ENCODE measurements at places on chromosomes 5 and 9. TPM values are rescaled to one million over a fixed set of nuclear protein-coding genes. Genes with fewer than 3 reads are reported as not detected.

DNA sequence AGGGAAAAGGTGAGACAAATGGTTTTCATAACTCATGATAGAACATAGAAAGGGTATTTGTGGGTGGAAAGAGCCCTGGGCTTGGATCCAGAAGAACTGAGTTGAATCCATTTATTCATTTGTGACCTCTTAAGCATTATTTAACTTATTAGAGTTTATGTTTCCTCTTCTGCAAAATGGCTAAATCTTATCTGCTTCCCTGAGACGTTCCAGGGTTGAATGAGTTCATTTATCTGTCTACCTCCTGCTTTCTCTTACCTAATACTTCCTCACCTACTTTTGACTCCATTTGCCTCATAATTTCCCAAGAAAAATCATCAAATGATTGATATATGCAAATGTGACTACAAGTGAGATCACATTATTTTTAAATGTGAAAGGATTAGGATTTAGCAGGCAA lies 152.7 kb upstream of the GAS1 start:
- H3K27me3 ChIP-seq = peaks cover 7% of the 10 kb centered on the region
- DNase-seq = no peak
- H3K27ac ChIP-seq = no peak overlapping the region
- H3K36me3 ChIP-seq = no peaks in the 10 kb centered on the region
- H3K4me1 ChIP-seq = no peaks in the 10 kb centered on the region
- H3K4me3 ChIP-seq = no peak overlapping the region

DNA sequence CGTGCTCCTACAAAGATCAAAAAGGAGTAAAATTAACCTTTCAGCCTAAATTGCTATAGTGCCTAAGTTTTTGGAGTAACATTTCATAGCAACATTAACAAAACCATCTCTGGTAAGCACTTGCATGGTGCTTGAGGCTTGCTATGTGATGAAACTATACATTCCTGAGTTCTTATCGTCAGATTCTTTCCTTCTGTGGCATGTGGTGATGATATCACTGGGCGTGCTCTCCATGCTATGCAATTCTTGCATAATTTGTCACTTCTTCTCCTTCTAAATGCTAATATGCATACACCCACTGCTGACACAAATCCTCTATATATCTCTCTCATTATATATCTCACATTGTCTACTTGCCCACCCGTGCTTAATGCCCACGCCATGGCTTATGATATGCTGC lies 2019.9 kb downstream of the MAT2B start:
- no peaks in the 10 kb centered on the region for H3K36me3 ChIP-seq
- no peak overlapping the region for H3K27ac ChIP-seq
- DNase-seq = no peak
- no peak overlapping the region for H3K4me3 ChIP-seq
- H3K4me1 ChIP-seq = no peaks in the 10 kb centered on the region
- H3K27me3 ChIP-seq = no peaks in the 10 kb centered on the region

DNA sequence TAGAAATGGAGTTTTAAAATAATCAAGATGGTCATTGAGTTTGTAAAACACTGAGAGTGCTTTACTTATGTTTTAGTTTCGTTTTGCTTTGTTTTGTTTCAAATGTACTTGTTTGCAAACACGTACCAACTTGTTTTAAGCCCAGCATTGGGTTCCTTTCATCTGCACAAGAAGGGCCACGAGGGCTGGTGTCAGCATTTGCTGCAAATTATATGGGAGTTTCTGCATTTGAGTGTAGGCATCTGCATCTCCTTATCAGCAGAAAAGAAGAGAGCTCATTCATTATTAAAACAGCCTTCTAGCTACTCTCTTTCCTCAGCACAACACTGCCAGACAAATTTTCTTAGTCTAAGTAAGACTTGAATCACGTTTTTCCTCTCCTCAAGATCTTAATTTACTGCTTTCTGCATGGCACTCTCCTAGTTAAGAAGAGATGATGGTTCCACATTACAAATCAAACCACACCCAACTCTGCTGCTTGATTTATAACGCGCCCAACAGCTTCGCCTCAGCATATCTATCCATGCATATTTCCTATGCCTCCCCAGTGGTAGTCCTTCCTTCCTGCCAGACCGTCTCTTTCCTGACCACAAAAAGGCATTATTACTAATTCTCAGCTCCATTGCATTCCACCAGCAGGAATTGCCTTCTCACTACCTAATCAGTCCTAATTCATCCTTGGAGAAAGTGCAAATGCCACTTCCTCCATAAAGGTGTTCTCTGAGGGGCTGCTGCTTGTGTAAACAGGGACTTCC lies 95.2 kb upstream of the CAST start:
- H3K36me3 ChIP-seq = no peaks in the 10 kb centered on the region
- no peak for DNase-seq
- H3K4me1 ChIP-seq = peaks cover 17% of the 10 kb centered on the region

DNA sequence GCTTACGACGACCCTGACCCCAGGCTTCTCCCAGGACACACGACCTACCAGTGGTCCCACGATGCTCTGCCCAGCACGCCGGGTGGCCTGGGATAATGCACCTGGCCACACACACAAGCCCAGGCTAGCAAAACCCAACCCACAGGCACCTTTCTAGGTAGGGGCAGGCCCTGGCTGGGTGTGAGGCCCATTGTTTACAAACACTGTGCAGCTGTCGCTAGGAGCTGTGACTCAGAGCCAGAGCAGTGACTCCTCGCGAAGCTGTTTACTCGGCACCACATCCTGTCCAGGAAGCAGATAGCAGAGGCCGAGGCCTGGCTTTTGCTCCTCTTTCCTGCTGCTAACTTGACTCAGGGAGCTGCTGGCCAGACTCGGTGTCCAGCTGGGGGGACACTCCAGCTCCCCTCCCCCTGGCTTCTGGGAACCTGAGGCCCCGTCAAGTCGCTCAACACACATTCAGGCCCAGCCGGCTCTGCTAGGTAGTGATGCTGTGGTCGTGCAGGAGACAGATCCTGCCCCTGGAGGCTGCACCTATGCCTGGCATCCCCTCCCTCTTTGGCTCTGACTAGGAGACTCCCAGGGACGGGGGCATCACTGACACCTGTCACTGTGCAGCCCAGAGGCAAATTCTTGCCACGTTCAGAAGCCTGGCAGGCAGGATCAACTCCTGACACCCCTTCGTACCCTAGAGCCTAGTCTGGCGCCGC lies 12.8 kb upstream of the RALGDS start:
- peaks cover 78% of the 10 kb centered on the region for H3K4me1 ChIP-seq
- no peaks in the 10 kb centered on the region for H3K27me3 ChIP-seq
- peak; percentile 96 for DNase-seq

- no peaks in the 10 kb centered on the region for H3K36me3 ChIP-seq
- H3K4me3 ChIP-seq = no peak overlapping the region
- H3K27me3 ChIP-seq = no peaks in the 10 kb centered on the region
- no peaks in the 10 kb centered on the region for H3K4me1 ChIP-seq
- H3K27ac ChIP-seq = no peak overlapping the region
- DNase-seq = no peak
Observed at GRCh38 chr5:53167836-53168235, 58.3 kb upstream of the MOCS2 start.

DNA sequence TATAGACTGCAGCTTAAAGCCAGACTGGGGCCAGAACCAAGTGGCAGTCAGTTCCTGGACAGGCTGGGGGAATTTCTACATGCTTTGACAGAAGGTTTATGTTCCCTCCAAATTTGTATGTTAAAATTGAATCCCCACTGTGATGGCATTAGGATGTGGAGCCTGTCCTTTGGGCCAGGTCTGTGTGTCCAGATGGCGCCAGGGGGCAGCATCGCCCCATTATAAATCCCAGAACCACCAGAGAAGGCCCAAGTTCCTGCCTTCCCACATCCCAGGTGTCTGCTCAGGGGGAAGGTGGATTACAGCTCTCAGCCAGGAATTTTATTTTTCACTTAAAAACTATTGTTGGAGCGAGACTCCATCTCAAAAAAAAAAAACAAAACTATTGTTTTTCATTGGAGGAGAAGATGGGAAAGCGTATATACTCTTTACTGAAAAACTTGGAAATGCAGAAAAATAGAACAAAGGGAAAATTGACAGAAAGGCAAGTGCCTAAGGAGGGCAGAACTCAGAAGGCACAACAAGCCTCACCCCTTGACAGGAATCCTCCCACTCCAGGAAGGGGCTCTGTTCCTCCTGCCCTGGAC lies 5.0 kb downstream of the IL3 start:
- no peaks in the 10 kb centered on the region for H3K27me3 ChIP-seq
- no peak overlapping the region for H3K27ac ChIP-seq
- peaks cover 24% of the 10 kb centered on the region for H3K4me1 ChIP-seq
- peak; percentile 74 for DNase-seq
- no peaks in the 10 kb centered on the region for H3K36me3 ChIP-seq

GRCh38 chr5:35185518-35185917 lies 44.8 kb downstream of the PRLR start:
- peaks cover 7% of the 10 kb centered on the region for H3K27me3 ChIP-seq
- no peaks in the 10 kb centered on the region for H3K36me3 ChIP-seq
- H3K27ac ChIP-seq = no peak overlapping the region
- DNase-seq = no peak
- H3K4me1 ChIP-seq = no peaks in the 10 kb centered on the region
- H3K4me3 ChIP-seq = no peak overlapping the region

- peak overlapping the region; percentile 92 for H3K27ac ChIP-seq
- peaks cover 16% of the 10 kb centered on the region for H3K36me3 ChIP-seq
- DNase-seq = peak; percentile 93
Observed at GRCh38 chr5:175652741-175653663, 4.9 kb upstream of the HRH2 start.

DNA sequence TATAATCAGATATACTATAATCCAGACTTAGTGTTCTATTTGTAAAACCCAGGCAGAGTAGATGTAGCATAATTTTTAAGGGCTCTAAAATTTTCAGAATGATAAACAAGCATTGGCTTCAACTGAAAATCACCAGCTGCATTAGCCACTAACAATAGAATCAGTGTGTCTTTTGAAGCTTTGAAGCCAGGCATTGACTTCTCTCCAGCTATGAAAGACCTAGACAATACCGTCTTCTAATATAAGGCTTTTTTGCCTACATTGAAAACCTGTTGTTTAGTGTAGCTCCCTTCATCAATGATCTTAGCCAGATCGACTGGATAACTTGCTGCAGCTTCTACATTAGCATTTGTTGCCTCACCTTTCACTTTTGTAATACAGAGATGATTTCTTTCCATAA lies 1877.3 kb upstream of the ACO1 start:
- H3K27me3 ChIP-seq = no peaks in the 10 kb centered on the region
- no peak overlapping the region for H3K4me3 ChIP-seq
- H3K27ac ChIP-seq = no peak overlapping the region
- H3K36me3 ChIP-seq = no peaks in the 10 kb centered on the region
- no peaks in the 10 kb centered on the region for H3K4me1 ChIP-seq
- no peak for DNase-seq

DNA sequence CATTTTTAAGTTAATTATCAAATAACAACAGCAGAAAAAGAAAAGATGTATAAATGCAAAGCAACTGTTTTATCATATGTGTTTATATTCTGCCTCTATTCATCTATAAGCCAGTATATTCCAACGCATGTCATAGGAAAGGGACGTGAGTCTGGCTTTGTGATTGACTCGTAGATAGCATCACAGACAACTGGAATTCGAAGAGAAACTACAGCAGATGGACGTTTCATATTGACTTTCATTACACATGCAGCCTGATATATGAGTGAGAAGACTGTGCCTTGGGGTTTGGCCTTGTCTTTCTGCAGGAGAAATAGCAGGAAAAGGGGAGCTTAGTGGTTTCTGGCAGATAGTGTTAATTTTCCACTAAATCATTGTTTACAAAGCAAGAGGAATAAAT lies 1111.9 kb downstream of the MAT2B start:
- no peak for DNase-seq
- H3K27me3 ChIP-seq = no peaks in the 10 kb centered on the region
- no peaks in the 10 kb centered on the region for H3K36me3 ChIP-seq
- H3K27ac ChIP-seq = no peak overlapping the region
- no peaks in the 10 kb centered on the region for H3K4me1 ChIP-seq

GRCh38 chr5:19125956-19126713 lies 861.9 kb downstream of the CDH18 start:
- no peaks in the 10 kb centered on the region for H3K36me3 ChIP-seq
- DNase-seq = no peak
- H3K27me3 ChIP-seq = no peaks in the 10 kb centered on the region
- no peaks in the 10 kb centered on the region for H3K4me1 ChIP-seq
- no peak overlapping the region for H3K4me3 ChIP-seq
- H3K27ac ChIP-seq = no peak overlapping the region

DNA sequence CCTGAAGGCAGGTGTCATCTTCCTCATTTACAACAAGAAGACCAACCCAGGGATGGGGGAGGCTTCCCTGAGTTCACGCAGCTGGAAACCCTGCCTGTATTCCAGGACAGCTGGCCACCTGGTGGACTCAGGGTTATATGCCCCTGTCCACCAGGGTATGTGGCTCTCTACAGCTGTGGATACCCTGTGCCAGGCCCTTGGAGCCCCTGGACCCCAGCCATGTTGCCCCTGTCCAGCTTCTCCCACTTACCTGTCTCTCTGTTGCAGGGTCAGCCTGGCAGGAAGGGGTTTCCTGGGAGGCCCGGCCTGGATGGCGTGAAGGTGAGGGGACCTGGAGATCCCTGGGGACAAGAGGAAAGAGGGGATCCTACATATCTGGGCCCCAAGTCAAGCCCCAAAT lies 79.7 kb upstream of the ORM1 start:
- no peak for DNase-seq
- H3K27me3 ChIP-seq = peaks cover 3% of the 10 kb centered on the region
- H3K4me3 ChIP-seq = no peak overlapping the region

DNA sequence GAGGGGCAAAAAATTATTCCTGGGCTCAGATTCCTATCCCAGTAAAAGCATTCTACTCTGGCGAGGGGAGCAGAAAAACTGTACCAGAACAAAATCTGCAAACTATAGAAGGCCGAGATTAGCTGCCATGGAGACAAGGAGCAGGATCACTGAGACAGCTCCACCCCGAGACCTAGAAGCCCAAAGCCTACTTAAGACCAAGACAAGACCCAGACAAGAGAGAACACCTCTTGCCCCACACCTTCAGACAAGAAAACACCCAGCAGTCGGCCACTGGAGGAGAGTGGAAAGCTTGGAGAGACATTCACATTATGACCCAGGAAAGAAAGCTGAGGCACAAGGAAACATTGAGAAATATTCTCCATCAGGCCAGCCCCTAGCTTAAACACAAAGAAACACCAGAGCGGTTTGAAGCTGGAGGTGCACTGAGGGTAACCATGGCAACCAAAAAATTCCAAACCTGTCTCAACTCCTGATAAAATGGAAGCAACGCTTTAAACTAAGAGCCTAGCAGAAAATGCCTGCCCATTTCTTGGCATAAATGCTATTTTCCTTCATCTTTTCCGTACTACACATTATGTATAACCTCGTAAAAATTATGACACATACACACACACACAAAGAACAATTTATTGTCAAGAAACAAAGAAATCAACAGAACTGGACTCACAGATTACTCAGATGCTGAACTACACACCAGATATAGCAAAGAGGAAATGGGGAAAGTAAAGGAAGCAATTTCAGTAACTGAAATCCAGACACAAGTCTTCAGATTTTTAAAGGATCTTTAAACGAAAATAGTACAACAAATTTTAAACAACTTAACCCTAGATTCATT lies 53.8 kb upstream of the FTMT start:
- no peak overlapping the region for H3K4me3 ChIP-seq
- no peak overlapping the region for H3K27ac ChIP-seq
- DNase-seq = no peak
- H3K4me1 ChIP-seq = no peaks in the 10 kb centered on the region
- no peaks in the 10 kb centered on the region for H3K27me3 ChIP-seq

Gene PCDHA1
- not detected for total RNA-seq

Gene DND1
- total RNA-seq = 2.3 TPM

Gene ADAMTS2
- not detected for total RNA-seq

Gene TMEM245
- total RNA-seq = 23.0 TPM

Data from activated CD4-positive, alpha-beta memory T cell treated with anti-CD3 and anti-CD28 coated beads for 36 hours (primary cell).